ENCODE measurements at places on chromosomes 3 and 15.

DNA sequence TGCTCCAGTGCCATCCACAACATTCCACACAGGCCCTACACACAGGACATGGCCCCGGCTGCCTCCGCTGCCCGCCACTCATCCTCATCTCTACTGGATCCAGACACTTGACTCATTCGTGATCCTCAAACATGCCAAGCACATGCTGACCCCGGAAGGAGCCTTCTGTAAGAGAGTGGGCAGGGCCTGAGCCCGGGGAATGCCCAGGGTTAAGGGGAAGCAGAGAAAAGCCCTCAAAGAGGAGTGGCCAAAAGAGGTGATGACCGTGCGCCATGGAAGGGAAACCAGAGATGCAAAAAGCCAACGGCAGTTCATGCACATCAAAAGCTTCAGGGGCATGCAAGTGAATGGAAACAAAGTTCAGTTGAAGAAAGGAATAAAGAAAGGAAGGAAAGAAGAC is 46.1 kb downstream of the RFTN1 start:
- peak; percentile 58 for DNase-seq

DNA sequence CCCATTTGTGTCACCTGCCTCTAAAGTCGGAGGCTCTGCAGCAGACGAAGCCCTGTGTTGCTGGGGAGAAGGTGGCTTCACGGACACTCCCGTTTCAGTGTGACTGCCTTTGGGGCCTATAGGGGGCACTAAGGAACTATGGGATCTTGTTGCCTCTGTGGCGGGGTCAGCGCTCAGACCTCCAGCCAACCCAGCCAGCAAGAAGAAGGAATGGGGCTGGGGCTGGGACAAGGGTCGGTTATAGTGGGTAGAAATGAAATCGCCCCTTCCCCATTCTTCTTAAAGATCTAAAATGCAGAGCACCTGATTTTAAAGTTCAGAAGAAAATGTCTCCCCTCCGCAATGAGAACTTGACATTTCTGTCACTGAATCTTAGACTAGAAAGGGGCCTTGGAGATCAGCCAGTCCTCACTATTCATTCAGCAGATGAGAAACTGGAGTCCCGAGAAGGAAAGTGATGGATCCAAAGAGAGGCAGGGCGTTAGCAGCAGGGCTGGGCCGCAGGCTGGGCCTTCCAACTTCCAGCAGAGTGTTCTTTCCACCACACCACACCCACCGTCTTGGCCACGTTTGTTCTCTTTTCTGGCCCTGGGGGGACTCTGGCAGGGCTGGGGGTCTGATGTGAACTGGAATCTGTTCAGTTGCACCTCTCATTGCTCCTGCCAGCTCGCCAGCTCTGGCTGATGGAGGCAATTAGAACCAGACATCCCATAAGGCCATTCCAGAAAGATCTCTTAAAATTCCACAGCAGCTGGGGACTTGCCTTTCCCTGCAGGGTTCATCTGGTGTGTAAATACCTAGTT is 195.4 kb downstream of the OPA1 start:
- peak; percentile 40 for DNase-seq

GRCh38 chr3:190192087-190192486 is 71.4 kb upstream of the P3H2 start:
- DNase-seq, result no peak

DNA sequence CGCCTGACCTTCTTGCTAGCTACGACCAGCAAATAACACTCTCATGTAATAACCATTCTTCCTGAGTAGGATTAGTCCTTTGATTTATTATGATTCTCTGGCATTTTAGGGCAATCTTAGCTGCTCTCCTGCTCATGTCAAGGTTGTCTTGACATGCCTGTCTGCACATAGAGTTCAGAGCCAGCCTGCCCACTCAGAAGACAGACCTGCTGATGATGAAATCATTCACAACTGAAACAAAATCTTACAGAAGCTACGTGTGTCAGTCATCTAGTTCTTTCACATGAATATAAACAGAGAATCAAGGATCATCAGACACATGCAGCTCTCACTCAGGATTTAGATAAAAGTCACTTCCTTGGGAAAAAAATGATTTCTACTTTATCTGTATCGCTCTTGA is 173.6 kb upstream of the LYSMD4 start:
- DNase-seq, result no peak

DNA sequence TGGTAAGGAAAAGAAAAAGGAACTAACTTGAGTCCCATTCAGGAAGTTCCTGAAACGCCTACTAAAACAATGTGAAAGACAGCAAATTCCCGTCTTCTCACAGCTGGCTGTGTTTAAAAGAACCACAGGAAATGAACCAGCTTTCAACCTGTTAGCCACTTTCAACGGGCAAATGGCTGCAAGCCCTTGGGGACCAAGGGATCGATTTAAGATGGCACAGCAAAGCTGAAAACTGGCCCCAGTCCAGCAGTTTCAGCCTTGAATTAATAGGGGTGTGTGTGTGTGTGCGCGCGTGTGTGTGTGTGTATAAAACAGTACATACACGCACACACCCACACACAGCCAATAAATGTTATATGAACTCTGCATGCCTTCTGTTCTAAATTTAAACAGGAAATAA is 168.7 kb upstream of the TMCO5A start:
- DNase-seq, result no peak

DNA sequence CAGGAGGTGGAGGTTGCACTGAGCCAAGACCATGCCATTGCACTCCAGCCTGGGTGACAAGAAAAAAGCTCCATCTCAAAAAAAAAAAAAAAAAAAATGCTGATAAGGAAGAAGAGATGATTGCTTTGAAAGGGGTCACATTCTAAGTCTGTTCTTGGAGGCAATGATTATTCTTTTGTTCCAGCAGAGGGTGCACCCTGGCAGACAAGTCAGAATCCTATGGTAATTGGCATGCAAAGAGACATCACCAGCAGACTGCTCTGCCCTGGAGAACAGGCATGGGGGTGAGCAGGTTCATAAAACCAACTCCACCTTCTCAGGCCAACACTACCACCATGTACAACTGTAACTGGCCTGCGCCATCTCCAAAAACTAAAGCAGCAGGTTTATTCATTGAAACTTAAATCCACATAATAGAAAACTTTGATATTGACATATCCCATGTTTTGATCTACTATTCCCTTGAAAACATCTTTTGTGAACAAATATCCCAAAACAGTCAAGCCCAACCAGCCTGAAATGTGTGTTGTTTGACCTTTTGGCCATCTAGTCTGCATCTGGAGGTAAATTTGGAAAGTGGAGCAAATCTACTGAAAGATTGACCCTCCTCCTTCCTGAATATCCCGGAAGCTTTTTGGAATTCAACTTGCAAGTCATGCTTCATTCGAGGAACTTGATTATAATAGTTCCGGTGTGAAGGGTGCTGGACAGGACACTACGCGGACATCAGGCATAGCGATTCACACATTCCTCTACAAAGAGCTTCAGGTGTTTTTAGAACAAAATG is 100.3 kb downstream of the MECOM start:
- no peak for DNase-seq

DNA sequence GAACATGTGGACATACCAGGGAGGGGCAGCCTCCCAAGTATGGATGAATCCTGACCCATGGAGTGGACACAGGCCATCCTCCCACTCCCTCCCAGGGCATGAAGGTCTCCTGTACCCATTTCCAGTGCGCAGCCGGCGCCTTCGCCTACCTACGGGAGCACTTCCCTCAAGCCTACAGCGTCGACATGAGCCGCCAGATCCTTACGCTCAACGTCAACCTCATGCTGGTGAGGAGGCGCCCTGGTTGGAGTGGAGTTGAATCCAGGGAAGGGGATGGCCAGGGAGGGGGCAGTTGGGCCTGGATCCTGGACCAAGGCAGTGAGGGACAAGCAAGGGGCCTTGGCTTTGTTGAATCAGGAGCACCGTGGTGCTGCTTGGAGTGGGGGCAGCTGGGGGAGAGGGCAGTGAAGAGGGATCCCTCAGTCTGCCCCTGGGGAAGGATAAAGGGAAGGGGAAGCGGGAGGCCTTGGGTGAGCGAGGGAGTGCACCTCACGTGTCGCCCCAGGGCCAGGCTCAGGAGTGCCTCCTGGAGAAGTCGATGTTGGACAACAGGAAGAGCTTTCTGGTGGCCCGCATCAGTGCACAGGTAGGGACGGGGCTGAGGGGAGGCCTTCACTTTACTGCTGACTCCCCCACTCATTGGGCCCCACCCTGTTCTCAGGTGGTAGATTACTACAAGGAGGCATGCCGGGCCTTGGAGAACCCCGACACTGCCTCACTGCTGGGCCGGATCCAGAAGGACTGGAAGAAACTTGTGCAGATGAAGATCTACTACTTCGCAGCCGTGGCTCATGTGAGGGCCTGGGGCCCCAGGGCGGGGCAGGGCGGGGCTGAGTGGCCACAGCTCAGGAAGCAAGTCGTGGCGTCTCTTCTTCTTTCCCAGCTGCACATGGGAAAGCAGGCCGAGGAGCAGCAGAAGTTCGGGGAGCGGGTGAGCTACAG is 25.3 kb downstream of the PTPN23 start:
- no peak for DNase-seq

GRCh38 chr3:187807086-187807862 is 62.0 kb upstream of the BCL6 start:
- DNase-seq, result no peak

DNA sequence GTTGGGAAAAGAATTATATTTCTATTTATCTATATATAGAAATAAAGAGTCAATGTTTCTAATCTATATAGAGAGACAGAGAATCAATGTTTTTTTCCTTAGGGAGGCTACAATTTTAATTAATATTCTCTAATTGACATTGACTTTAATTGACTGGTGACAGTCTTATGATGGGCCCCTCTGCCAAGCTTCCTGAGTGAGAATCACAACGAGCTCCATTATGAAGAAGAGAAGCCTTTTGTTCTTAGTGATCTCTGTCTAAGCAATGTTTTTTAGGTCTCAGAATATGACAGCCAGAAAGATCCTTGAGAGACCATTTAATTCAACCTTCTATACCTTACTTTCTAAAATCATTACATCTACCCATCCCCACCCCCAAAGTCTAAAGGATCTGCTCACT is 70.9 kb downstream of the IGSF11 start:
- DNase-seq, result no peak

DNA sequence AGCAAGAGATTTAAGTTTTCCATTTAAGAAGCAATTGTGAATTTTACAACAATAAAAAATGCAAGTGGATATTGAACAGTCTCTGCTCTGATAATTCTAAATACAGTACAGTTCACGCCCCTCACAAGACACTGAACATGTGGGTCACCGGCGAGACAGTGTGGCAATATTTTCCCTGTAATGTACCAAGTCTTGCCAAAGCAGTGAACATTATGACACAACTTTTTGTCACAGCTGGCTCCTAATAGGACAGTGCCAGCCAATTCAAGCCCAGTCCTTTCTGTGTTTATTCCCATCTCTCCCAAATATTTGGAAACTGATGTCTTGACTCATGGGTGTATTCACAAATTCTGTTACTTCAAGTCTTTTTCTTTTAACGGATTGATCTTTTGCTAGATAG is 62.3 kb downstream of the PPARG start:
- peak; percentile 52 for DNase-seq

DNA sequence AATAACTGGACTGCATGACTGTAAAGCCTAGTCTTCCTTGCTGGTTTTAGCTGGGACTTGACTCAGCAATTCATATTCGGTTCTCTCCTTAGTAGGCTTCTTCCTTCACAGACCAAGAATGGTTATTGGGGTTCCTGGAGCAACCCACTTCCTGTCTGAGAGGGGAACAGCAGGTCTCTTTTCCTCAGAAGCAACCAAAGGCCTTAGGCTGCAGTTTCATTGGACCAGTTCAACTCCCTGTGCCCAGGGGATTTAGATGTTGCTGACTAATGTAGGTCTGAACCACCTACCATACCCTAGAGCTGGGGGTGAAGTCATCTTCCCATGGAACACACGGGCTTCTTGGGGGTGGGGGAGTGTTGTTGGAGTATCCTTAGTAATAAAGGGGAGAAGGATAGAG is 84.0 kb upstream of the SKOR1 start:
- no peak for DNase-seq

DNA sequence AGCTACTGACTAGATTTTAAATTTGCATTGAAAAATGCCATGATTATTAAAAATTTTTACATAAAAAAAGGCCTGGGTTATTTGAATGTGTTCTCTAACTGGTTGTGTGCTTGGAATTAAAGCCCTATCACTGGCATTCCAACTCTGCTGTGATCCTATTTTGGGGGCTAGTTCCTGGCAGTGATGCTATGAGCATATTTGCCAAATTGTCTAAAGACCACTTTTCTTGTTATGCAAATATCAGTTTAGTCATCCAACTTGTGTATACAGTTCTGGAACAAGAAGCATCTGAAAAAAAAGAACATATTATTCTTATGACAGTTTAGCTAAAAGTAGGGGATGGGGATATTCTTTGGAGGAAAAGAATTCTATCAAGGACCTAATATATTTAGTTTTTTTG is 243.4 kb upstream of the ZNF717 start:
- DNase-seq, result no peak

DNA sequence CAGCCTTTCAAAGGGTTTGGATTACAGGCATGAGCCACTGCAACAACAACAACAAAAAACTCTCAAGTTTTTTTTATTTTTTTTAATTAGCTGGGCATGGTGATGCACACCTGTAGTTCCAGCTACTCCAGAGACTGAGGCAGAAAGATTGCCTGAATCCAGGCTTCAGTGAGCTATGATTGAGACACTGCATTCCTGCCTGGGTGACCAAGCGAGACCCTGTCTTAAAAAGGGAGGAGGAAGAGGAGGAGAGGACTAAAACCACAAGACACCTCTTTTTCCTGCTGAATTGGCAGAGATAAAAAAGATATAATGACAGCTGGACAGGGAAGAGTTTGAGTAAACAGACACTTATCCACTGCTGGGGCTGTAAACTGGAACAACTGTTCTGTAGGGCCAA is 22.7 kb upstream of the CHRNB4 start:
- no peak for DNase-seq

DNA sequence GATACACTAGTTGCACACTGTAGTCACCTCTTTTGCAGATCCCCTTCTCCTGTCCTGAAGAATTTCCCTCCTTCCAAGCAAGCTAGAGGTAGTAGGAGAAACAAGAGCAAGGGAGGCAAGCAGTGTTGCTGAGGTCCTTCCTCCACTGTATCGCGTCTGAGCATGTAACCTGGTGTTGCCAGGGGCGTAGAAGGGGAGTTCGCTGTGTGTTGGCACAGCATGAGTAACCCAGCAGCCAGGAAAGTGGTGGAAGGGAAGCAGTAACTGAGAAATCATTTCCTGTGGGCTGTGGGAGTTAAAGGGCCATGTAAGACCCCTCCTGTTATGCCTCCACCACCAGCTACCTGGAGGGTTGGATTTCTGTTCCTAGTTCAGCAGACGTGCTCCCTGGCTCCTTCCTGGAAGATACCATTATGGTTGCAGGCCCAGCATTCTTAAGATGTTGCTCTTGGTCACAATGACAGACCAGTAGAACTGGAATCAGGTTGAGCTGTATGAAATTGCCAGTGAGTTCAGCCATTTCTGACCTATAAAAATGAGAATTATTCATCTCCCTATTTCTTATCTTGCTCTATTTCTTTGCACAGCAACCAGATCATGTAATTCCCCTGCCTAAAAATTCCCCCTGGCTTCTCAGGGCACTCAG is 215.3 kb upstream of the TOPAZ1 start:
- DNase-seq, result no peak

- no peak for DNase-seq
These were observed 16.5 kb downstream of the ALPK3 start for GRCh38 chr15:84833447-84834228.

GRCh38 chr3:14620512-14620911 is 31.1 kb upstream of the CCDC174 start:
- DNase-seq, result no peak

Measured in CD4-positive, alpha-beta T cell treated with Interleukin-4 for 1 hour (primary cell).